ENCODE measurements at places on chromosomes 12 and 14.

DNA sequence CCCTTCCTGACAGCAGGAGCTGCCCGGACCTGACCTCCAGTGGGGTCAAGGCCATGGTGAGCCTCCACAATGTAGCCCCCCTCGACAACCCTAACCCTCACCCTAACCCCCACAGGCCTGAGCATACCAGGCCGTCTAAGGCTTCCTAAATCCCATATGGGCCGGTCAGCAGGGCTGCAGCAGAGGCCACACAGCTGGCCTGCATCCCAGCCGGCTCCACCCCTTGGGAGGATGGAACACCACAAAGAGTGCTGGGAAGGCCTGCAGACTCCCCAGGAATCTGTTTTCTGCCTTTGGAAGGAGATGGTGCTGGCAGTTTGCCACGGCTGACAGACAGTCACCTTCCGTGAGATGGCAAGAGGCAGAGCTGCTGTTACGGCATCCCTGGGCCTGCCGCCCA is 2.8 kb downstream of the TMEM179 start:
- no peak for DNase-seq

DNA sequence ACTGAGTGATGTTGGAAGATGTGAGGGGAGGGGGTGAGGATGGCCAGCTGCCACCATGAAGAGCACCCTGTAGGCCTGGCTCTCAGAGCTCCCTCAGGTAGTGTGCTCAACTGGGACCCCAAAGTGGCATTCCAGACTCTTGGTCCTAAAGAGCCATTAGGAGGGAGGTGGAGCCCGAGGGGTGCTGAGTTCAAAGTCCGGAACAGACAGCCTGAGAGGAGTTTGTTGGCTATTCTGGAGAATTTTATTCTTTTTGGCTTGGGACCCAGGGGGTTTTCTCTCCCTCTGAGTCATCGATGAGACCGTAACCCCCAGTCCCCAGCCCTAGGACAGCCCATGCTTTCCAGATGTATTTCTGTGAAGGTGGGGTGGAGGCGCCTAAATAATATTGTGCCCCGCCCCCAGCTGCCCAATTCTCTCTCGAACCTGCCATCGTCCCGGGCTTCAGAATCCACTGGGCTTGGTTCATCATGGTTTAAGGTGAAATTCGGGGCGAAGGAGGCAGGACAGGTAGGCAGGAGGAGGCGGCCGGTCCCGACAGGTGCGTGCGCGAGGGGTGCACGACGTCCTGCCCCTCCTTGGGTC is 690 bp upstream of the RBP5 start:
- DNase-seq = no peak

- no peak for DNase-seq
Observed at GRCh38 chr12:64749461-64750200, 9.6 kb downstream of the GNS start.

DNA sequence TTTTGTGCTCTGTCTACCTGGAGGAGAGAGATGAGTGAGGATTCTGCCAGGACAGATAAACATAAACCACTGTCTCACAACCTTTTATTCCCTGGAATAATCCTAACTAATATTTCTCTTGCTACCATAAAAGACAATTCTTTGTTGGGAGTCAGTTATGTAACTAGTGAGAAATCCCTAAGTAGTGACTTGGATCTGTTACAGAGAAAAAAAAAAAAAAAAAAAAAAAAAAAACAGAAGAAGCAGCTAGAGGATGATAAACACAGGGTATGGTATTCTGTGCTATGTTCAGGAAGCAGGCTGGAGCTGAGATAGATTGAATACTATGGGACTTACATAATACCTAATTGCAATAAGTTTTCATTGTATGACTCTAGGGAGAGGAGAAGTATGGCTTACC is 178.7 kb downstream of the CNTN1 start:
- DNase-seq = no peak

GRCh38 chr12:12784116-12784515 is 1.3 kb upstream of the APOLD1 start:
- DNase-seq = no peak

- peak; percentile 70 for DNase-seq
Observed at GRCh38 chr14:102819747-102820330, 42.6 kb downstream of the TRAF3 start.

GRCh38 chr14:66628636-66629035 is 120.7 kb downstream of the GPHN start:
- no peak for DNase-seq

GRCh38 chr12:74283646-74284045 is 254.0 kb upstream of the ATXN7L3B start:
- DNase-seq = no peak

GRCh38 chr12:20445687-20446086 is 77.3 kb downstream of the PDE3A start:
- no peak for DNase-seq

DNA sequence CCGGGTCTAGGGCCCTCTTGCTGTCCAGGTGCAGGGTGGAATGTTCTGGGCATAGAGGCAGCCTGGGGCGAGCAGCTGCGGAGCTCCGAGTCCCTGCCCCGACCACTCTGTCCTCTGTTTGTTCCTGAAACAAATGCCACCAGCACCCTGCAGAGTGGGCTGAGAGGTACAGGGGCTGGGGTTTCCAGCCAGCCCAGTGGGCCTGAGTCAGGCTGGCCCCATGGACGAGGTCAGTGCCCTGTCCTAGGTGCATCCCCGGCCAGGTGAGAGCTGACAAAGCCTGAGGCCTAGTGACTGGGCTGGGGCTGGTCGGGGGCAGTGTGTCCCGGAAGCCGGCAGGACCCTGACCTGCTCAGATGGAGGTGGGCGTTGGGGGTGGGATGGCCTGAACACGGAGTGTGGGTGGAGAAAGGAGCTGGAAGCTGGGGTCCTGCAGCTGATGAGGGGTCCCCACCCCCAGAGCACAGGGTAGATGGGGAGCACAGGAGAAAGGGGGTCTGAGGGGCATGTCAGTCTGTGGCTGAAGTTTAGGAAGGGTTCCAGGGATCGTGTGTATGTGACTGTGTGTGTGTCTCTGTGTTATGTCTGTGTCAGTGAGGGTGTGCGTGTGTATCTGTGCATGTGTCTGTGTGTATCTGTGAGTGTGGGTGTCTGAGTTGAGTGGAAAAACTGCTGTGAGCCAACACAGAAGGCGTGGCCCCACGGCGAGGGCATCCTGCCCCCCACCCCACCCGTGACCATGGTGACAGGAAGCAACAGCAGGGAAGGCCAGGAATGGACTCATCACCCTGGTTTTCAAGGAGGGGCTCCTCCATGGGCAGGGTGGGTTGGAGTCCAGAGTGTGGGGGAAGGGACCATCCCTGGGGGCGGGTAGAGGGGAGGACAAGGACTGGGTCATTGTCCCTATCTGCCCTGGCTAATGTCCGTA is 2.4 kb upstream of the CRIP1 start:
- DNase-seq = no peak

GRCh38 chr14:59265808-59266207 is 77.3 kb downstream of the DAAM1 start:
- no peak for DNase-seq

DNA sequence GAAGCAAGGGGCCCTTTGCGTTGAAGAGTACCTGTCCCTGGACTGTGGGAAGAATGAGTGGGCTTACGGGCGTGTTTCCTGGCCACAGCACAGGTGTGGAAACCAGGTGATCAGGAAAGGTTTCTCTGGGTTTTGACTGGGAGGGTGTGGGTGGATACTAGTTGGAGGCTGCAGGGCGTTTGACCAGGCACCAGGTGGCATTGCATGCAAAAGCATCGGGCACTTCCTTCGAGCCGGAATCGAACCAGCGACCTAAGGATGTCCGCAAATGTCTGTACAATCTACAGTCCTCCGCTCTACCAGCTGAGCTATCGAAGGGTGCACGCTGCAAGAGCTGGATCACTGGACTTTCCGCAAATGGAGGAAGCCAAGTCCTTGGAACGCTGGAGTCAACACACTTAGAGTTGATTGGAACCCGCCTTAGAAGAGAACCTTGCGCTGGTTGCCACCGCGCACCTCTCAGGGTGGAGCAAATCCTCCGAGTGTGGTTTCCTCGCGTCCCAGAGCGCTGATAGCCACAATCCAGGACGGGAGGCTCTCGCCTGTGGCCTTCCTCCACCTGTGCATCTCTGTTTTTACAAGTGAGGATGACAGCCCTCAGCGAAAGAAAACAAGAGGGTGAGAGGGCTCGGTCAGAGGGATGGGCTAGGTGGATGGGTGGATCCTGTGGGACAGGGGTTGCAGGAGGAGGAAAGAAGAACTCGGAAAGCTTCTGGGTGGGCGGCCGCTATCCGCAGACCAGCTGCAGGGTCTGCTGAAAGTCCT is 21.2 kb upstream of the RNASE4 start:
- peak; percentile 43 for DNase-seq

DNA sequence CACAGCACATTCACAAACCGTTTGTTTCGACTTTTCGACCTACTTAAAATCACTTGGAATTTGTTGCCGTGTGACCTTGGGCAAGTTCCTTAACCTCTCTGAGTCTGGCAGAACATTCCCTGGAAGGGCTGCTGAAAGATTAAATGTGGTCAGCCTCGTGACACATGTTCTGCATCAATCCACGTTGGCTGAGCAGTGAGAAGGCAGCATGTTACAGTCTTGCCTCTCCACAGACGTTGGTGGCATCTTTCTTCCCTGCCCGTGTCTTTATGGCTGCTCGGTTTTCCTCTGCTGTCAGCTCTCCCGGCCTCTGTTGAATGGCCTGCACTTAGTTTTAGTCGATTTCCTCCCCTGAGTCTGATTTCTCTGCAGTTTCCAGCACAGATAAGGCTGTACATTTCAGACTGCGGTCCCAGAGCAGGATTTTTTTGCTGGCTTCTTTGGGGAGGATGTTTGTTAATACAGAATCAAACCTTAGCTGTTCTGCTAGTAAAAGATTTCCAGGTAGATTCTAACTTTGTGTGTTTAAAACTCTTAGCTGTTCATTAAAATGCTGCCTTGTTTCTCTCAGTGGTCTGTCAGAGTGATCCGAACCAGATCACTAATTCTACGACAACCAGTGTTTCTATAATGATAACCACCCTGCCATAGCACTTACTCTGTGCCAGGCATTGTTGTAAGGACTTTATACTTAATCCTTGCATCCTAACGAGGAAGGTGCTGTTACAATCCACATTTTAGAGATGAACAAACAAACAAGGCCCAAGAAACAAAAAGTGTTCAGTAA is 217.1 kb downstream of the CHST11 start:
- no peak for DNase-seq

DNA sequence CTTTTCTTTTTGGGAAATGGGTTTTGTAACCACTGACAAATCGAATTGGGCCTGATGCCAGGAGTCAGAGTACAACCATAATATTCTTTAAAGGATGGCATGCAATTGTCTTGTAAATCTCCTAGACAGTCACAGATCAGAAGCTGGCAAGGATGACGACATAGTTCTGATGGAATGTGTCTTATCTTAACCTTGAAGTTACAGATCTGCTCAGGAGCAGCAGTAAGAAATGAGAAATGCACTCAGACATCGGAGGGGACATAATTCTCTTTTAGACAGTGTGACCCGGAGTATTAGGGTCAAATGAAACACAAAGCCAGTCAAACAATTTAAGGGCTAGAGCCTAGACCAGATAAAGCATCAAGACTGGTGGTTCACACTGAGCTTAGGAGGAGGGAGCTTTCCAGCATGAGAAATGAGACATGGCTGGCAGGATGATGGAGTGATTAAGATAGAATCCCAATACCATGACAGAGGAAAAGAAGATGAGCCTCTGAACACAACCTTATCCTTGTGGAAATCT is 17.5 kb downstream of the CBX5 start:
- DNase-seq = no peak

DNA sequence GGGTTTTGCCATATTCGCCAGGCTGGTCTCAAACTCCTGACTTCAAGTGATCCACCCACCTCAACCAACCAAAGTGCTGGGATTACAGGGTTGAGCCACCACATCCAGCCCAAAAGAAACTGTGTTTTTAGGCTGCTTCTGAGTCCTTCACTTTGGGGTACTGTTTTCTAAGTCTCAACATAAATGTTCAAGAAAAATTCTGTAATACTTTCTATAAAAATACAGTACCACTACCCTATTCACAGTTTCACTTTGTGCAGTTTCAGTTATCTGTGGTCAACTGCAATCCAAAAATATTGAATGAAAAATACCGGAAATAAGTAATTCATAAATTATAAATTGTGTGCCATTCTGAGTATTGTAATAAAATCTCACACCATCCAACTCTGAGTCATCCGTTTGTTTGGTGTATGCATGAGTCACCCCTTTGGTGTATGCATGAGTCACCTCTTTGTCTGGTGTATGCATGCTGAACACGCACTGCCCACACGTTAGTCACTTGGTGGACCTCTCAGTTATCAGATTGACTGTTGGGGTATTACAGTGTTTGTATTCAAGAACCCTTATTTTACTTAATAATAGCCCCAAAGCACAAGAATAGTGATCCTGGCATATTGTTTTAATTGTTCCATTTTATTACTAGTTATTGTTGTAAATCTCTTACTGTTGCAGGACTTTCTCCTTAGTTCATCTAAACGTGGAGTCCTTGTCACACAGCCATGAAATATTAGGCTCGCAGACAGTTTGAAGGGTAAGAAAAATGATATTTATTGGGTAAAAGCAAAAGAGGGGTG is 190.2 kb downstream of the FSCB start:
- no peak for DNase-seq

DNA sequence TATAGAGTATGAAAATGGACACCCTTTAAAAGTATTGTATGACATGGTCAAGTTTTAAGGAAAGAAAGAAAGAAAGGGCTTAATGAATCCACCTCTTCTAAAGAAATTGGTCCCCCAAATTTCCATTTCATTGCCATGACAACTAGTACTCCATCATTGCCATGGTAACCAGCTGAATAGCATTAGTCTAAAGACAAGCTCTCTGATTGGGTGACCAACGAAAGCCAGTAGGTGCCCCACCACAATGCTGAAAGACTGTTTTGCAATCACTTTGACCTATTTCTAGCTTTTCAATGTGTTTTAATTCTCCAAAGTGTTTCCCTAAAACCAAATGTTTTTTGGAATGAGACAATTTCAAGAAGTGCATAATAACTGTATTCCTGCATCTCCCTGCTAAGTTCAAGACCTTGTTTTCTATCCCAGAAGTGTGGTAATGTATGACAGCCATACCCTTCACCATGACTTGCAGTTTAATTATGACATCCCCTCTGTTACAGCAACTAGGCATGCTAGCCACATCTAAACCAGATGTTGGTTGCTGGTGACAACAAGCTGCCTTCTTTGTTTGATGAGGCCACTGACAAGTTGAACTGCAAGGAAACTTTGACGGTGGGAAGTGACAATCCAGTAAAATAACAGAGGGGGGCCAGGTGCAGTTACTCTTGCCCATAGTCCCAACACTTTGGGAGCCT is 46.7 kb downstream of the KICS2 start:
- no peak for DNase-seq

DNA sequence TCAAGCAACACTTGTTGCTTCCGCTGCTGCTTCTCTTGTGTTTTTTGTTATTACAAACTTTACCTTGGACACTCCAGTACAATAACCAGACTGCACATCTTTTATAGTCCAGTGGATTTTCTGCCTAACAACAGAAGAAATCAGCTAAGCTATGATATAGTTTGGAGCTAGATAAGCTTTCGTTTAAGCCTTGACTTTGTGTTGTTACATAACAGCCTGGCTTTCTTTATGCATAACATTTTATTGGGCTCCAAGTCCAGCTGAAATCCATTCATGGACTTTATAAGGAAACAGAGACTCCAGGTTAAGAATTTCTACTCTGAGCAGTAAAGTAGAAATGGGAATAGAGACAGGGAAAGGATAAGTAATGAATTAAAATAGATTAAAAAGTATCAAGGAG is 3.5 kb upstream of the DCN start:
- DNase-seq = no peak

- DNase-seq = no peak
Observed at GRCh38 chr12:121371404-121371803, 19.2 kb upstream of the ANAPC5 start.
